Naive thymus-derived CD8-positive, alpha-beta T cell (primary cell): ENCODE measurements at places on chromosomes 2 and 18. TPM values are rescaled to one million over a fixed set of nuclear protein-coding genes. Genes with fewer than 3 reads are reported as not detected.

- DNase-seq: no peak
Measured at GRCh38 chr2:74101574-74102300, 46.0 kb downstream of the BOLA3 start.

GRCh38 chr2:16773080-16773713 is 107.6 kb upstream of the CYRIA start:
- no peak for DNase-seq

GRCh38 chr2:127609031-127609751 is 36.8 kb upstream of the GPR17 start:
- no peak for DNase-seq

Gene GPR155
- 27.2 TPM for total RNA-seq

DNA sequence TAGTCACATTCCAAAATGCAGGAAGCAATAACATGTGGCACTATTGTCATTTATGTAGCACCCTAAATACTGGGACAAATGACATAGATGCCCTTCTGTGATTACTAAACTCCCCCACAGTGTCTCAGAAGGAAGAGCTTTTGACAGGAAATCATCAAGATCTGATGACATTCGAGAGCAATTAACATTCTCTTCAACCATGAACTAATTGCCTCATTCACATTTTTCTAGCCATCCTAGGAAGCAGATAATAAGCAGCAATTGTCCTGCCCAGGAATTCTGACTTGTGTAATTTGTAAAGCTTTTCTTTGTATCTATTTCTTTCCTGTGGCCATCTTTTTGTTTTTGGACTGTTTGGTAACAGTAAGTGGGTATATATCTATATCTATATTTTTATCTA is 292.6 kb downstream of the TGIF1 start:
- no peak for DNase-seq

Gene SCN7A
- total RNA-seq: not detected

DNA sequence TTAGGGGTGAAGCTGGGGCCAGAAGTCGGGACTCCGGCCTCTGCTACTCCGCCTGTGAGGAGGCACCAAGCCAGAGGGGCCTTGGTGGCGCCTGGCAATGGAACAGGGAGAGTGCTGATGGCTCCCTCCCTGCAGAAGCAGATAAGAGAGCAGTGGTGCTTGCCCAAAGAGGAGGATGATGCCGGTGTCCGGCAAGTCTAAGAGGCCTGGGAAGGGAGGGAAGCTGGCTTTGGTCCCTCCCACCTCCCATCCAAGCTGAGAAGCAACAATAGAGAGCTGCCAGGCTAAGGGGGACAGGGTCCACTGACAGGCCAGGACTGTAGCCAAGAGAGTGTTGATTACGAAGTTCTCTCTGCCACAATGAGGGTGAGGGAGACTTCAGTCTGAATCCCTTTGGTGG is 479.5 kb downstream of the TNS1 start:
- DNase-seq: no peak

Gene CYP1B1
- total RNA-seq: 3.9 TPM

Gene ACOXL
- total RNA-seq: not detected
